ENCODE measurements at places on chromosomes 1 and 21.

DNA sequence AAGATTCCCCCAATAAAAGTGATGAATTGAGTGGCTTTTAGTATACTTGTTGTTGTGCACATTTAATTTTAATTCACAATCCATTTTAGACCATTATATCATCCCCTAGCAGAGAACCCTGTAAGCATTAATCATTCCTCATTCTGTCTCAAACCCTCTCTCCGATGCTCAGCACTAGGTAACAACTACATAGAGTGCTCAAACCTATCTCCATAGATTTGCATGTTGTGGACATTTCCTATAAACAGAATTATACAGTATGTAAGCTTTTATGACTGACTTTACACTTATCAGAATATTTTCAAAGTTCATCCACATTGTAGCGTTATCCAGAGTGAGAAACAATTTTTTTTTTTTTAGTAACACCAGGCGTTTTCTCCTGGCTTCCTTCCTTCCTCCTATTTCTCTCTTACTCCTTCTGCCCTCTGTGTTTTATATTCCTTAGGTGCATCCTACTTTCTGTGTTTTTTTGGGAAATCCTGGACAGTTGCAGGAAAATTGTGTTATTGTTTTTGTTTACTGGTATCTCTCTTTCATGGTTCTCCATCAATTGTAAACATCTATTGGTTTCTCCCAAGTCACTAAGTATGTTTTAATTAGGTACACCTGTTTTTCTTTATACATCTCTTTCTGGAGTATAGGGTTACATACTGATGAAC, 1528.0 kb upstream of the TPTE start:
- H3K4me3 ChIP-seq, result no peak overlapping the region
- no peaks in the 10 kb centered on the region for H3K27me3 ChIP-seq
- no peaks in the 10 kb centered on the region for H3K36me3 ChIP-seq

GRCh38 chr1:244074559-244075171, 23.6 kb downstream of the ZBTB18 start:
- no peak for DNase-seq
- no peaks in the 10 kb centered on the region for H3K36me3 ChIP-seq
- H3K4me1 ChIP-seq, result peaks cover 8% of the 10 kb centered on the region
- H3K27ac ChIP-seq, result no peak overlapping the region

DNA sequence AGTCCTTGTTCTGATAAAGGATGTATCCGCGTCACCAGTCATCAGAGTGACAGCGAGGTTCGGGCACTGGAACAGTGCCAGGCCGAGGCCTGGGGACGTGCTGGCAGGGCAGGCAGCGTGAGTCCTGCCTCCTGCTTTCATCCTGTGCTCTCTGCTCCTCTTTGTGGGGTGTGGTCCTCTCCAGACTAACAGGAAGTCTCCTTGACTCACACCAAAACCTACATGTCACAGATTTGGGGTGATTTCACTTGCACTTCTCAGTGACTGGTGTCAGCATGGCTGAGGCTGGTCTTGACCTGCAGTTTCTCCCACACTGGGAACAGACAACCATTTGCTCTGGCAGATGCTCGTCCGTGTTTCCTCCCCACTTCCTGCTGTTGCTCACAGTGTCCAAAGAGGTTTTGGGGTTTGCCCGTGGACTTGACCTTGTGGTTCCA, 8.8 kb upstream of the NLRP3 start:
- H3K4me3 ChIP-seq, result no peak overlapping the region
- no peaks in the 10 kb centered on the region for H3K27me3 ChIP-seq
- no peaks in the 10 kb centered on the region for H3K4me1 ChIP-seq
- DNase-seq, result peak; percentile 7

DNA sequence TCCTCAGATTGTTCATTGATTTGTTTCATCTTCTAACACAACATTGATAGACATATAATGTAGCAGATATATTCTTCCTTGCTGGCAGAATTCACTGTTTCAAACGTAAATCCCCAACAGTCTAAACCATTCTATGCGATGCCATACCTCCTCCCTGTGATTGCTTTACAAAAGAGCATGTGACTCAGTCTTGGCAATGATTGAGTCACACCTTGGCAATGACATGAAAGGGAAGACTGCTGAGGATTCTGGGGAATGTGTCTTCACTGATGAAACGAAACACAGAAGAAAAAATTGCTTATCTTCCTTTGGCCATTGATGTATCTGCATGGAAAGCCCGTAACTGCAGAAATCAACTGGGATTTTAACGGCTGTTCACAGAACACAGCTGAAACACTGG, 409.6 kb upstream of the ZRANB2 start:
- H3K4me3 ChIP-seq, result no peak overlapping the region
- H3K4me1 ChIP-seq, result no peaks in the 10 kb centered on the region
- H3K36me3 ChIP-seq, result no peaks in the 10 kb centered on the region

GRCh38 chr1:6261615-6261995, 707 bp upstream of the GPR153 start:
- H3K27me3 ChIP-seq, result peaks cover 7% of the 10 kb centered on the region
- peaks cover 7% of the 10 kb centered on the region for H3K4me1 ChIP-seq
- H3K4me3 ChIP-seq, result no peak overlapping the region
- no peaks in the 10 kb centered on the region for H3K36me3 ChIP-seq
- H3K27ac ChIP-seq, result no peak overlapping the region
- no peak for DNase-seq

- H3K27ac ChIP-seq, result no peak overlapping the region
- no peak overlapping the region for H3K4me3 ChIP-seq
- H3K4me1 ChIP-seq, result peaks cover 13% of the 10 kb centered on the region
- H3K27me3 ChIP-seq, result no peaks in the 10 kb centered on the region
- H3K36me3 ChIP-seq, result peaks cover 22% of the 10 kb centered on the region
- DNase-seq, result no peak
Measured at GRCh38 chr1:23865543-23865930, 2.6 kb downstream of the FUCA1 start.

- peaks cover 14% of the 10 kb centered on the region for H3K4me1 ChIP-seq
- H3K4me3 ChIP-seq, result no peak overlapping the region
- no peaks in the 10 kb centered on the region for H3K27me3 ChIP-seq
- no peaks in the 10 kb centered on the region for H3K36me3 ChIP-seq
- no peak for DNase-seq
- H3K27ac ChIP-seq, result no peak overlapping the region
Measured at GRCh38 chr21:33834801-33835500, 80.7 kb downstream of the ATP5PO start.

GRCh38 chr1:3620708-3621107, 4.1 kb upstream of the TPRG1L start:
- no peak overlapping the region for H3K4me3 ChIP-seq
- no peak overlapping the region for H3K27ac ChIP-seq
- H3K4me1 ChIP-seq, result peaks cover 17% of the 10 kb centered on the region
- DNase-seq, result no peak

DNA sequence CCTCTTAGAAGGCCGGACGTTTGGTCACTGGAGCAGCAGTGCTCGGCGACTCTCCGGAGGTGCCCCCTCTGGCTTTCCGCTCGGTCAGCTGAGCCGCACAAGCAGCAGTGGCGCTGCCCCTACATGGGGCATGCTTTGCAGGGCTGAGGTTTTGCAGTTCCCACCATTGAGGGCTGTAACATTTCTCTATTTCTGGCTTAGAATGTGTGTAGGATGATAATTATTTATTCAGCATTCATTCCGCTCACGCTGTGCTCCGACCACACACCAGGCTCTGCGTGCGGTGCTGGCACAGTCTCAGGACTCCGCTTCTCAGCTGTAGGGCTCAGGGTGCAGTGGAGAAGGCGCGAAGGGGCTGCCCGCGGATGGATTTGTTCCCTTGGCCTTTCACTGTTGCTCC, 119.5 kb downstream of the PCBP3 start:
- no peaks in the 10 kb centered on the region for H3K36me3 ChIP-seq
- H3K27ac ChIP-seq, result no peak overlapping the region
- H3K4me3 ChIP-seq, result no peak overlapping the region
- no peaks in the 10 kb centered on the region for H3K27me3 ChIP-seq
- no peak for DNase-seq

- H3K4me3 ChIP-seq, result no peak overlapping the region
- peak overlapping the region; percentile 43 for H3K27ac ChIP-seq
- DNase-seq, result peak; percentile 57
- H3K36me3 ChIP-seq, result no peaks in the 10 kb centered on the region
- H3K27me3 ChIP-seq, result no peaks in the 10 kb centered on the region
Measured at GRCh38 chr1:41847733-41848132, 71.0 kb downstream of the HIVEP3 start.

- no peak overlapping the region for H3K4me3 ChIP-seq
- DNase-seq, result no peak
- no peaks in the 10 kb centered on the region for H3K4me1 ChIP-seq
- H3K36me3 ChIP-seq, result no peaks in the 10 kb centered on the region
Measured at GRCh38 chr1:214186103-214186824, 94.7 kb upstream of the SMYD2 start.

DNA sequence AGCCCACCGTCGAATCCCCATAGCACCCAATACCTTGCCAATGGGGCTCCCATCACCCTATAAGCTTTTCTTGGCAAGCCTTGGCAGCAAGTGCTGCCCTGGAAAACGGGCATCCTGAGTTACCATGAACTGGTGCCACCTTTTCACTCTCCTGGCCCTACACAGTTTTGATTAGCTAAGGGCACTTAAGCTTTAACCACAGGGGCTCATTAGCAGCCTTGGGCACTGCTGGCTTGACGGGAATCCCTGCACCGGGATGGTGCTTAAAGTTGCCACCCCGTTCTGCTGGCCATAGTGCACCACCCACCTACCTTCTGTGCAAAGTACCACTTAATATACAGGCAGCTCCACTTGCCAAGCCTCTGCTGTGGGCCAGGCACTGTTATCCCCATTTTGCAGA, 13.7 kb downstream of the PARS2 start:
- no peak overlapping the region for H3K4me3 ChIP-seq
- DNase-seq, result no peak
- H3K4me1 ChIP-seq, result no peaks in the 10 kb centered on the region
- H3K36me3 ChIP-seq, result no peaks in the 10 kb centered on the region

GRCh38 chr21:23438081-23438480, 2169.2 kb downstream of the MRPL39 start:
- no peak for DNase-seq
- H3K27me3 ChIP-seq, result no peaks in the 10 kb centered on the region
- H3K27ac ChIP-seq, result no peak overlapping the region
- no peaks in the 10 kb centered on the region for H3K4me1 ChIP-seq

DNA sequence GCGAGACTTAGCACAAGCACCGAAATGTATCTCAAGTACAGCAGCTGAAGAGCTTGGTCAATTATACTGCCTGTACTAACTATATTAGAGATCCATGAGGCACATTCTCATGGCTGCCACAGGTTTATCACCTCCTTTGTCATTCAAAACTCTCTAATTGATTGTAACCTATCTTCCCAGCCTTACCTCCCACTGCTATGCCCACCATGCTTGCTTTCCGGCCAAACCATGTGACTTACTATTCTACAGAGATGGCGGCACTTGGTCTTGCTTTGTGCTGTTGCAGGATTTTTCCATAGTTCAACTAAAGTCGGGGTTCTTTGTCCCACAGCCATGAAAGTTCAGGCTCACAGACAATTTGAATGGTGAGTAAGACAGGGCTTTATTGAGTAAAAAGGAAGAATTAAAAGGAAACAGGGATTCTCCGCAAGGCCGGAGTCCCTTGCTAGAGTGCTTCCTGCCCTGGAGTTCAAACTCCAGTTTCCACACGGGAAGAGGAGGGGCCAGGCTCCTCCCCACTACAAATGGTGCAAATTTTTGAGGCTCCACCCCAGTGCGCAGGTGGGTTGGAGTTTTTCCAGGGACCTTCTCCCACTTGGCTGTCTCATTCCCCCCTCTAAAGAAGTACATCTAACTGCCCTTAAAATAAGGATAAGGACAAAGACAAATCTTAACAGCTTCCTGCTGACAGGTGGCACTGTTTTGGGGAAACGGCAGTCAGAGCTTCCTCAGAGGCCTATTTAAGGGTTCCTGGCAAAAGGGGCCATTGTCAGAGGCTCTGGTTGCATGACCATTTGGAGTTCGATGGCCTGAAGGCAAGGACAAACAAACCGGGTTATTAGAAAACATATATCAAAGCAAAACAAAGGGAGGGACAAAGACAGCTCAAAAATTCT, 28.7 kb downstream of the FMO2 start:
- no peaks in the 10 kb centered on the region for H3K4me1 ChIP-seq
- H3K27me3 ChIP-seq, result no peaks in the 10 kb centered on the region
- no peak overlapping the region for H3K4me3 ChIP-seq
- no peak for DNase-seq

- H3K4me3 ChIP-seq, result no peak within 1 kb of the TSS
- H3K27ac ChIP-seq, result no peak within 1 kb of the TSS
- H3K36me3 ChIP-seq, result no peaks in the 10 kb centered on the region
- no peak for DNase-seq
- H3K27me3 ChIP-seq, result no peaks in the 10 kb centered on the region
- no peaks in the 10 kb centered on the region for H3K4me1 ChIP-seq
Measured at GRCh38 chr1:19923137-19923952, at the start of gene PLA2G2E. TSS of gene PLA2G2E (minus strand) at chr1:19923617. CDS start at chr1:19923559, 58 bp downstream.

DNA sequence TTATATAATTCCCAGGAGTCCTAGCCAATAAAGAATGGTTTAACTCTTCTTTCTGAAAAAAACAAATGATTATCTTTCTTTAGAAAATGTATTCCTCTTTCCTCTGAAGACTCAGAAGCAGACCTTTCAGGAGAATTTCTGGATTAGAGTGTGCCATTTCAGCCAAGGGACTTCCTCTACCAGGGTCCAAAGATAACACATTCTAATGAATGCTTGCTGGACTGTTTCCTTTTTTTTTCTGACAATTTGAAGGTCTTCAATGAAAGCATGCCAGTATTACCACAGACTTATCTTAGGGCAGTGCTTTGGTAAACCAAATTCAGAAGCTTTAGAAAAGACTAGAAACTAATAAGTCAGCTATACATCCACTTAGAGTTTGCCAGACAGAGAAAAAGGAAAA, 80.5 kb downstream of the RERE start:
- H3K4me1 ChIP-seq, result peaks cover 19% of the 10 kb centered on the region
- no peaks in the 10 kb centered on the region for H3K27me3 ChIP-seq
- no peak overlapping the region for H3K27ac ChIP-seq
- H3K4me3 ChIP-seq, result no peak overlapping the region
- DNase-seq, result no peak

GRCh38 chr1:217388522-217389065, 242.3 kb downstream of the GPATCH2 start:
- H3K27me3 ChIP-seq, result no peaks in the 10 kb centered on the region
- DNase-seq, result no peak
- no peak overlapping the region for H3K27ac ChIP-seq

GRCh38 chr21:42164064-42164789, 54.7 kb upstream of the ABCG1 start:
- H3K27me3 ChIP-seq, result no peaks in the 10 kb centered on the region
- no peak overlapping the region for H3K4me3 ChIP-seq
- H3K36me3 ChIP-seq, result no peaks in the 10 kb centered on the region
- H3K27ac ChIP-seq, result no peak overlapping the region
- peak; percentile 46 for DNase-seq

- no peak for DNase-seq
- H3K27me3 ChIP-seq, result no peaks in the 10 kb centered on the region
- no peak overlapping the region for H3K4me3 ChIP-seq
- no peak overlapping the region for H3K27ac ChIP-seq
- H3K4me1 ChIP-seq, result no peaks in the 10 kb centered on the region
- H3K36me3 ChIP-seq, result no peaks in the 10 kb centered on the region
Measured at GRCh38 chr1:29453502-29454240, 217.3 kb downstream of the PTPRU start.

Measured in thyroid gland (tissue), 4 donors.